Omental fat pad (tissue), 4 donors: ENCODE measurements at places on chromosomes 5 and 9. TPM values are rescaled to one million over a fixed set of nuclear protein-coding genes. Genes with fewer than 3 reads are reported as not detected.

Gene SLC25A2
- total RNA-seq: not detected

Gene PPP3R2
- total RNA-seq: not detected

Gene N4BP3
- total RNA-seq: 3.5 TPM

Gene TRPM3
- total RNA-seq: 1.1 TPM

Gene PCDHB12
- total RNA-seq: 2.1 TPM
